Astrocyte (in vitro differentiated cells and primary cell): ENCODE measurements at places on chromosomes 2 and 18. TPM values are rescaled to one million over a fixed set of nuclear protein-coding genes. Genes with fewer than 3 reads are reported as not detected.

DNA sequence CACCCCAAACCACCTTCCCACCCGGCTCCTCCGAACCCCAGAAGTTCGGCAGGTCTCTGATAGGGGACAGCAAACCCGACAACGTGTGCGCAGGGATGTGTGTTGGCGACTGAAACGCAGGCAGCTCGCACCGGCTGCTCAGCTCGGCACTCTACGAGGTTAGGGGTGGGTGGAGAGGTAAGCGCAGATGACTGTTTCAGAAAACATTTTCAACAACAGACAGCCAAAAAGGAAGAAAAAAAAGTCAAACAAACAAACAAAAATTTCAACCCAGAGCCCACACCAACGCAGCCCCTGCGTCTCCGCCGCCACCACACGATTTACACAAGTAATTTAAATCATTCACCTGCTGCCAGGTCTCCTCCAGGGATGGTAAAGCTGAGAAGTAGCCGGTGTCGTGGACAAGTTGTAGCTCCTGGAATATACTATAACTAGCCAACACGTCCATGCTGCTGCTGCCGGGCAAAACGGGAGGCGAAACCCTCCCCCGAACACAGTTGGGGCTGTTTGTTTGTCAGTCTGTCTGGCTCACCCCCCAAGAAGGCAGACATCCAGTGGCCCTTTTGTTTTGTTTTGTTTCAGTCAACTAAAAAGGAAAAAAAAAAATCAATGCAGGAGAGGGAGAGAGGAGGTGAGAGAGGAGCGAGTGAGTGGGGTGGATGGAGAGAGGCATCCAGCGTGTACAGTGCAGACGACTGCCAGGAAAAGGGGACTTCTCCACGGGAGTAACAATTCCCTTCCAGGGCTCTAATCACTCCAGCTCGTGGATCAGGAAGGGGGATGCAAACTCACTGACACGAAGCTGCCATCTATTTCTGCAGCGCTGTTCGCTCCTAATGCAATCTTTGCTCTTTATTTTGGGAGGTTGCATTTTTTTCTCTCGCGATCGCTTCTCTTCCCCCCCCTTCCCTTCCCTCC lies at the start of gene KLF7:
Gene KLF7 (minus strand): TSS at position 828 of the 918 bp plus-strand sequence. CDS start 380 bp downstream, at position 448.
- peak; percentile 48 for DNase-seq

DNA sequence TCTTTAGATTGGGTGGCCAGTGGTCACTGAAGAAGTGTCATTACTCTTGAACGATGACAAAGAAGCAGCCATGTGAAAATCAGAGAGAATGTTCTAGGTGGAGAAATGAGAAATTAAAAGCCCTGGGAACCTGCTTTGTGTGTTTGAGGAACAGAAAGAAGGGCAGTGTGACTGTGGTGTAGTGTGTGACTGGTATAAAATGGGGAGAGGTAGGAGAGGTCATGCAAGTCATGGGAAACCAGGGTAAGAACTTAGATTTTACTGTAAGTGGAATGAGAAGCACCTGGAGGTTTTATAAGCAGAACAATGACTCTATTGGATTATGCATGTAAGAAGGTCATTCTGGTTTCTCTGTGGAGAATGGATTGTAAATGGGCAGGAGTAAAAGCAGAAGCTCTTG lies 12.2 kb downstream of the ICOS start:
- no peak for DNase-seq

DNA sequence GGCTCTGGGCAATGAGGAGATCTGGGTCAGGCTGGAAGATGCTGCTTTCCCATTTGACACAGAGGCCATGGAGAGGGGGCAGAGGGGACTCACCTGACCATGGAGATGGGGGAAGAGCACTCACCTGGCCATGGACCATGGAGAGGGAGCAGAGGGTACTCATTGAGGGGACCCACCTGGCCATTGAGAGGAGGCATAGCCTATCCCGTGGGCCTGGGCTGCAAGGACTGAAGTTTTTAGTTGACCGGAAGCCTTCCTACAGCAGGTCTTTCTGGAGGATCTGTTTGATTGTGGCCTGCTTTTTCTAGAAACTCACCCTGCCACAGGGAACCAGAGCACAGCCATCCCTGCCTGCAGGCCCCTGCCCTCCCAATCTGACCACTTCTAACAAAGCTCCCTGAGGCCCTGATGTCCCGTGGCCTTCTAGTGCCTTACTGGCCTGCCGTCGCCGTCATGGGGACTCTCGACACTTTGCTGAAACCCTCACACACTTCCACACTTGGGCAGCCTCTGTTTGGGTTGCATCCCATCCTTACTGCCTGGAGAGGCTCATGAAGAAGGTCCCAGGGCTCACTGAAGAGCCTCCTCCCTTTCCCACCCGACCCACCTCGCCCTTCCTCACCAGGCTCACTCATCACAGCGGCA lies 5.1 kb upstream of the PROM2 start:
- DNase-seq, result no peak

DNA sequence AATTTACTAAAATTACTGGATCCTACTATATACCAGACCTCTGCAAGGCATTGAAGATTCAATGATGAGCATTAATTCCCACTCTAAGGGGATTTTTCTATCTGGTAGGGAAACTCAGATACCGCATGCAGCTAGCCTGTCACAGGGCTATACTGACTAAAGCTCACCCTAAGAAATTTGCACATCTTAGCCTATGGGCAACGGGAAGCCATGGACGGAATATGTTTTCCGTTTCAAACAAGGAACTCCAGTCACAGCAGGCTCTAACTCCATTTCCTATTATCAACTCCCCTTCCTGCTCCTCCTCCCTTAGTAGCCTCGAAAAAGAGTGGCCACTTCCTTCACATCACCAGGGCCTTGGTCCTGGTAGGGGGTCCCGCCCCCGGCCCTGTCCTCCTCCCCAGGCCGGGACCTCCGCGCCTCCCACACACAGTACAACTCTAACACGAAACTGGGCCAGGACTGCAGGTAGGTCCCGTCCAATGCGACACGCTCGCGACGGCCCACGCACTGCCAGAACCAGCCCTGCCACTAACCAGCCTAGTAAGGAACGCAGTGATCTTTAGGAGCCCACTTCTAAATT lies 659 bp upstream of the COX5B start:
- peak; percentile 7 for DNase-seq

MROH2A gene
- total RNA-seq, result not detected in 2 replicates

GPR75 gene
- 4.0 and 5.0 TPM in 2 replicates for total RNA-seq

- no peak for DNase-seq
These were observed 129.8 kb downstream of the RAPGEF4 start for GRCh38 chr2:172865422-172865821.

DNA sequence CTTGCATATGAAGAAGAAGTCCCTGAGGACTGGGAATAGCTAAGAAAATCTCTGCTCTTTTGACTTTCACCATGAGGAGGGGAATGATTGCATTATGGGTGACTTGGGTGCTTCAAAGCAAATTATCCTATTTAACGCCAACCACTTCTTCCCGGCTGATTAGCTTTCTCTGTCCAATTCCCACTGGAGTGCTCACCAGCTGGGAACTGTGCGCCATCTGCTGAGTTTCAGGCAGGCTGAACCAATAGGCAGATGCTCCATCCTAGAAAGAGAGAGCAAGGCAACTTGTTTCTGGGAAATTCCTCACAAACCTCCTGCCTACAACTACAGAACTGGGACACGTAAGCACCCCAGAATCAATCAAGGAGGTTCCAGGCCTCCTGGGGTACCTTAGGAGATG lies 49.4 kb downstream of the POLE4 start:
- DNase-seq, result no peak

- no peak for DNase-seq
These were observed 563.9 kb downstream of the DCC start for GRCh38 chr18:52903857-52904256.

- no peak for DNase-seq
These were observed 116.8 kb upstream of the SPRED2 start for GRCh38 chr2:65549257-65549627.

KIF1A gene
- 20.3 and 51.2 TPM in 2 replicates for total RNA-seq

- no peak for DNase-seq
These were observed 3.9 kb downstream of the MARCO start for GRCh38 chr2:118945881-118946280.

SCN7A gene
- 0.36 and 0.50 TPM in 2 replicates for total RNA-seq

- DNase-seq, result no peak
These were observed 71.2 kb upstream of the RBM44 start for GRCh38 chr2:237727363-237727762.

DNA sequence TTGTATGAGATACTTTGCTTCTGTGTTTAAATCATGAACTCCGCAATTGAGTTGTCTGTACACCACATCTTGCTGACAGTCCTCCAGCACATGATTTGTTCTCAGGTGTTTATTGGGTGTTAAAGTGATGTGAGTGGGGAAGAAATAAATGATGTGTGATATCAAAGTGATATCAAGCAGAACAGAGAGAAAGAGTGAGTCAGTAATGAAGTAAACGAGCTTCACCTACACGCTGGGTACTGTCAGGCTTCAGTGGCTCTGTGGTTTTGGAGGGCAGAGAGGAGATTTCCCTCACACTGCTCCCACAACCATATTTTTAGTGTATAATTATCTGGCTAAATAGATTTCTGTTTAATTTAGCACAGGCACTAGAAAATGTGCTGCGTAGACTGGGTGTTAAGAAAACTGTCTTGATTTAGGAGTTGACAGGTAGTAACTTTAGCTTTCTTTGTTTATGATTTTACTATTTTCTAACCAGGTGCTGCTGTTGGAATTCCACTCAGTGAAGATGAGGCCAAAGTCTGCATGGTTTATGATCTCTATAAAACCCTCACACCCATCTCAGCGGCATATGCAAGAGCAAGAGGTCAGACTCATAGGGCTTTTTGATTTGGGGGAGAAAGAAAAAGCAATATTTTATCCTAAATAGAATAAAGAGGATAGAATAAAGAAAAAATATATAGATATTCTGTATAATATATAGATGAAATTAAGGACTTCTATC lies 21.2 kb downstream of the ATIC start:
- no peak for DNase-seq

DNA sequence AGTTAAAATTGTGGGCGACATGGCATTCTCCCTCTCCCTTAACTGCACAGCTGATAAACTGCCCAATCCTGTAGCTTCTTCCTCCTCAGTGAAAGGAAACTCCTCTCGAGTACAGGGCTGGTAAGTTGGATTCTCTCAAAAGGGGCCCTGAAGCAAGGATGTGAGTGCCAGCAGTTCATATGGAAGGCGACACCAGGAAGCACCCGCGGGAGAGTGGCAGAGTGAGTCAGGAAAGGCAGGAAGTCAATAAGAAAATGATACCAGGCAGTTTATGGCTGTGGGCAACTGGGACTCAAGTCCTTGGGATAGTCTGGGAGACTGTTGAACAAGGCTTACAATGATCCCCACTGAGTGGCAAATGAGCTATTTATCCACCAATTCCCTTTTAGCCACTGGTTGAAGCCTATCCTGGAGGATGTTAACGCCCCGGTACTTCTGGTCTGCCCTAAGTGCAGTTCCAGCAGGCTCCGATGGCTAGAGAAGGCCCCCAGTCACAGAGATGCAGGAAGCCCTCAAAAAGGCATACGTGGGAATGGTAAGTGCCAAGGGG lies 34.8 kb downstream of the ABHD3 start:
- DNase-seq, result no peak

MYCN gene
- 2.1 and 2.6 TPM in 2 replicates for total RNA-seq

DNA sequence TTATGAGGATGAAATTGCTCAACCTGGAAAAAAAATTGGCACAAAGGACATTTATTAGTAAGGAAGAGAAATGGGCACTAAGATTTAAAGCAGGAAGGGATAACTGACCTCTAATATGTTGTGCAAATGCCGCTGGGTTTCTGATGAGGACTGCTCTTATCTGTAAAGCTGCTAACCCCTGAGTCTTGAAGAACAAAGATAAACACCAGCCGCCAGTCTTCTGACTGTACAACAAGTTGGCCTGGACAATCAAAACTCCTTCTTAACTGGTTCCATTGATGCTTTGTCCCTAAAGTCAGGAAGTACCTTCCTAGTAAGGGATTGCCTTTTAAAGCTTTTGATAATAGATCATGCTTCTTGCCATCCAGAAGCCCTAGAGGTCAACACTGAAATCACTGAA lies 301.8 kb downstream of the TRIB2 start:
- no peak for DNase-seq

ZNF512 gene
- 27.5 and 32.5 TPM in 2 replicates for total RNA-seq

GRB14 gene
- 8.6 and 11.1 TPM in 2 replicates for total RNA-seq

- DNase-seq, result no peak
These were observed 57.3 kb upstream of the SULT1C3 start for GRCh38 chr2:108182489-108182888.

DNA sequence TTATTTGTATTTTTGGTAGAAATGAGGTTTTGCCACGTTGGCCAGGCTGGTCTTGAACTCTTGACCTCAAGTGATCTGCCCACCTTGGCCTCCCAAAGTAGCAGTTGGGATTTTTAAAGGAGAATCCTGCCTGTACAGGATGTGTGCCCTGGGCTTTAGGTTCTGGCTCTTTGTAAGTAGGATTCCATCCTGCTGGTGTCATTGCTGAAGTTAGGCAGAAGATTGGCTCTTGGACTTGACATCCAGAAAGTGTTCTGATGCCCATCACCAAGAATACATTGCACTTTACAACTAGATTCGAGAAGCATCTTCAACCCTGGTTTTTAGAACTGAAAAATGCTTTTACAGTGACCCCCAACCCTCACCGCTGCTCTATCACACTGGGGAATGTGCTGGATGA lies 4.4 kb upstream of the TWIST2 start:
- DNase-seq, result no peak

DNA sequence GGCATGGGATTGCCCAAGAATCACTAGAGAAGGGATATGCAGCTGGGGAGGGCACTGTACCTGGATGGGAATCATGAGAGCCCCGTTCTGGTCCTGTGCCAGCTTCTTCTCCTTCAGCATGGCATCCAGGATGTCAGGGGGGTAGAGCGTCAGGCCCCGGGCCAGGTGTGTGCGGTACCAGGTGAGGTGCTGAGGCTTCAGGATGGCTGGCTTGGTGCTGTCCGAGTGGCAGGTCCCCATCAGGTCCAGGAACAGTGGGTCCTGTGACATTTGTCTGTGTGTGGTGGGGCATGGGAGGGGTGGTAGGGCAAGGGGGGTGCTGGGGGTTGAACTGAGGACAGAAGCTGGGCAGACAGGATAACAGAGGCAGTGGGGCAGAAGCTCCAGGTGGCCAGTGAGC lies 13.2 kb downstream of the CFAP65 start:
- DNase-seq, result no peak

DNA sequence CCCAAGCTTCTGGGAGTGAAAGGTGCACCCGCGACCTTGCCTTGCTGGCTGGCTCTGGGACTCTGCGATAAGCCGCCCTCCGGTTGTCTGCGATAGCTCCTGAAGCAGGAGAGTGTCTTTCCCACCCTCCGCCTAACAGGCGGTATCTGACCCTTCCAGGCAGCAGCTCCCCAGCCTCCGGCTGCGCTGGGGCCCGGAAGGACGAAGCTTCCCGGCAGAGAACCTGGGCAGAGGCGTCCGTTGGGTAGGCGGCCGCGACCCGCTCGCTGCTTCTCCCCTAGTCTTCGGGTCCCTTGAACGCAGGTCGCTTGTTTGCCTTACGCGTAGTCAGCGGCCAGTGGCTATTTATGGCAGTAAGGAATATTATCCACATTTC lies 446 bp upstream of the RHBDD1 start:
- no peak for DNase-seq

DNA sequence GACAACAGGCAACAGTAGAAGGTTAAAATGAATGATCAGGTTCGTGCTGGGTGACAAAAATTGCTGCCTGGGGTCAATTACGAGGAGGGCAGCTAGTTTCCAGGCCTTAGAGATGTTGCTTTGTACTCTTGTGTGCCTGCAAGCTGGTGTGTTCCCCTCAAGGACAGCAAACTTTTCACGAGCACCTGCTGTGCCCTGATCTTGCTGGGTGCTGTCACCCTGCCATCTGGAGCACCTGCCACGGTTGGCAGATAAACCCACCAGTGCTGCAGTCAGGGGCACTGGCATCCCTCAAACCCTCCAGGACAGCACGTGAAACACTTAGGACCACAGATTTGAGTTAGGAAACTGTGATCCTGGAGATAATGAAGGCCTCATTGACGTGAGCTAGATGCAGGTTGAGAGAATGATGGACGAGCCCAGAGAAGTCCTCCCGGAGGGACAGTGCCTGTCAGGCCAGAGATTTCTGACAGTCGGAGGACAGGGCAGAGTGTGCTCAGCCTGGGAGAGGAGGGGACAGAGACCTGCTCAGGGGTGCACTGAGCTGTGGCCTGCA lies 104.3 kb upstream of the RAB12 start:
- DNase-seq, result no peak
